CD4-positive, alpha-beta T cell treated with Interleukin-4 for 1 hour (primary cell): ENCODE measurements at places on chromosomes 3 and 15.

GRCh38 chr3:61233746-61234145, 17.5 kb downstream of the FHIT start:
- DNase-seq: no peak

DNA sequence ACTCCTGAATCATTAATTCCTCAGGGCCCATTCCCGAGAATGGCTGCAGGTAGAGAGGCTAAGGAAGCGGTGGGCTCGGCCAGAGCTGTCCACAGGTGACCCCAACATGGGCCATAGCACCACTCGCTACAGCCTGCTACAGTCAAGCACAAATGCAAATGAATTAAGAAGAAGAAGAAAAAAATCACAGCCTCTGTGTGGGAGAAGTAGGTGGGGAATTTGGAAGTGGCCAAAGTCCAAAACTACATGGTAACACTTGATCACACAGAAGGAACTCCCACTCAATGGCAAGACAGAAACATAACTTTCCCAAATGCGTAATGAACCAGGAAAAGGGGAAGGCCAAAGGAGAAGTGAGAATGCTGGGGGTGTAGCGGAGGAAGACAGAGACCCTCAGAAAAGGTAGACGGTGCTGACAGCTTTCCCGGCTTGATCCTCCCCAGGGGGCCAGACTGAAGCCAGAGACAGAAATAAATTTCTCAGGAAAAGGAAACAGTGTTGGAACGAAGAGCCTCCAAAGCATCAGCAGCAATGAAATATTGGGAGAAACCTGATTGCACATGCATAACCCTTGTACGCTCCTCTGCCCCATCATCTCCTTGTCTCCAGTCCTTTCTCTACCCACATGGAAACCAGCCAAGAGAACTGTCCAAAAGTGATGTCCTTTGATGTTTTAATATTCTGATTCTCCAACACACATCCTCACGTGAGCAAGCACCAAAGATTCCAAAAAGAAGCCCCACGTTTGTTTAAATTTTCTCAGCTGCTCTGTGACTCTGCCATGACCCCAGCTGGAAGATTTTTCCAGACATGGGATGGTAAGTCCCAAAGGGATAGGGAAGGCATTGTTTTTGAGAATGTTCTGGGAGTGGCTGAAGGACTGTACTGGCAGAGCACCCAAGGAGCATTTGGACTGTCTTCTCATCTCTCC, 107.6 kb downstream of the OXNAD1 start:
- DNase-seq: no peak

DNA sequence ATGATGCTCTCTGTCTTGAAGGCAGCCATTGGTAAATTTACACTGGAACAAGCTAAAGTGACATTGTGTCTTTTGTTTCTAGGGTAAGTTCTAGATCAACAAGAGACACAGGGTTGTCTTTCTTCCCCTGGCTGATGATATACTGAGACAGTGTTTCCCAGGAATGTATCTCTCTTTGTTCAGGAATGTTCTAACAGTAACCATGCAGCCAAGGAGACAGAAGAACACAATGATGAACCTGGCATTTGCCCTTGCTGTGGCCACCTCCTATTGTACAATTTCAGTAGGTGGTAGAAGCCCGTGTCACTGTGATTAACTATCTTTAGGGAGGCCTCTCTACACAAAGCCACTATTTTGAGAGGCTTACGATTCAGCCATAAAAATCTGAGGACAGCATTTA, 130.7 kb downstream of the LRTM1 start:
- DNase-seq: no peak

- no peak for DNase-seq
These were observed 56.4 kb upstream of the TLE3 start for GRCh38 chr15:70153921-70154717.

- DNase-seq: no peak
These were observed 648 bp upstream of the P2RY1 start for GRCh38 chr3:152834191-152834775.
